Left hindlimb (tissue), 1 donor: ENCODE measurements at places on chromosomes 6 and 20.

GRCh38 chr6:4010048-4010447 lies 68.9 kb downstream of the FAM217A start:
- DNase-seq = no peak

GRCh38 chr20:15162079-15162647 lies 824.8 kb upstream of the FLRT3 start:
- DNase-seq = no peak

GRCh38 chr6:1215884-1216487 lies 95.9 kb upstream of the FOXQ1 start:
- DNase-seq = no peak

DNA sequence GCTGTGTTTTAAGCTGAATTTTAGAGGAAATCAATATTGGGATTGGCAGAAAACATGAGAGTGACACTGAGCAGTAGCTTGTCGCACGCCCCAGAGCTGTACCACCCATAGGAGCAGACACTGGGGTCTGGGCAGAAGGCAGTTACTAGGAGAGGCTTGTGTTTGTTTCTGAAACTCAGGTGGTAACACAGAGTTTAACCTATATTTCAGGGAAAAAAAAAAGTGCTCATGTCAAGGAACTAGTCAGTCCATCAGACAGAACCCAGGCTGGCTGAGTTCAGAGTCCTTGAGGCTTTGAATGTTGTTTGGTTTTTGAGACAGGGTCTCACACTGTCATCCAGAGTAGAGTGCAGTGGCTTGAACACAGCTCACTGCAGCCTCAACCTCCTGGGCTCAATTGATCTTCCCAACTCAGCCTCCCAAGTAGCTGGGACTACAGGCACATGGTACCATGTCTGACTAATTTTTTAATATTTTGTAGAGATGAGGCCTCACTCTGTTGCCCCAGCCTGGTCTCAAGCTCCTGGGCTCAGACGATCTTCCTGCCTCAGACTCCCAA lies 6.6 kb downstream of the SLC22A1 start:
- no peak for DNase-seq

- no peak for DNase-seq
These were observed 120.3 kb upstream of the MOCS1 start for GRCh38 chr6:40054602-40055001.

- peak; percentile 71 for DNase-seq
These were observed 2.9 kb downstream of the TFAP2A start for GRCh38 chr6:10411971-10412460.

GRCh38 chr6:38504996-38505395 lies 134.7 kb downstream of the BTBD9 start:
- DNase-seq = no peak

DNA sequence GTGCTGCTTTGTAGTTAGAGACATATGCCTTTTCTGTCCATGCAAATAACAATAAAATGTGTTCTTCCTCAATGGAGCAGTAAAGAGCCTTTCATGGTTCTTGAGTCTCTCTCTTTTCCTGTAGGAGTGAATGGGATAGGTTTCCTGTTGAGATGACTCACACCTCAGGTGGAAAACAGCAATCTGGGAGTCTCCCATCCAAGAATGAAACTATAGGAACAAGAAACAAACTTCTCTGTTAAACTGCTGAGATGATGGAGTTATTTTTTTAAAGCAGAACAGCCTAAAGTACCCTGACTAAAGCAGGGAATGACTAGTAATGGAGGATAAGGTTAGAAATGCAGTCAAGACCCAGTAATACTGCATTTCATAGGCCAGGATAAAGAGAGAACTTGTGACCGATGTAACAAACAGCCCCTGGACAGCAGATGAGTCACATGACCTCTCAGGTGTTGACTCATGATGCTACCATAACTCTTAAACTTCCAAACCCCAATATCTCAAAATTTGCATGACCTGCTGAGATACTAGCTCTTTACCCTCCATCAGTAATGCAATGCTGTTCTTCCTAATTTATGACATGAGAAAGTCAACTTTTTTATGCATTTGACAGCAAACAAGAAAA lies 548.9 kb downstream of the CBLN4 start:
- no peak for DNase-seq

DNA sequence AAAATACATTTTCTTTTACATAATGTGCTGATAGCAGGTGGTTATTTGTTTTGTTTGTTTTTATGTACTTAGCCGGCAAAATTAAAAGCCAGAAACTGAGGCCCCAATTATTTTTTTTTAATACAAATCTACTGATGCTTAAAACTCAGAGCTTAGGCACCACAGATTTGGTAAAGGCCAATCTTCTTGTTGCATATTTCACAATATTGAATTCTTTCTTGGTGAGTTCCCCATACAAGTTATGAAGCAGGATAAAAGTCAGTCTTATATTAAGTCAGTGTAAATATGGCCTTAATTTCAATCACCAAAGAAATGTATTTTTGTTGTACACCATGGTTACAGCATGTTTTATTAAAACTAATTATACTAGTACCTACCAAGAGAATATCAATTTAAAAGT lies 16.3 kb upstream of the ZDHHC14 start:
- no peak for DNase-seq

GRCh38 chr6:142254513-142254912 lies 47.3 kb upstream of the ADGRG6 start:
- no peak for DNase-seq

- no peak for DNase-seq
These were observed 19.0 kb downstream of the SMAP1 start for GRCh38 chr6:70686548-70687133.

- DNase-seq = no peak
These were observed 143.6 kb upstream of the SPACA1 start for GRCh38 chr6:87904011-87904410.

DNA sequence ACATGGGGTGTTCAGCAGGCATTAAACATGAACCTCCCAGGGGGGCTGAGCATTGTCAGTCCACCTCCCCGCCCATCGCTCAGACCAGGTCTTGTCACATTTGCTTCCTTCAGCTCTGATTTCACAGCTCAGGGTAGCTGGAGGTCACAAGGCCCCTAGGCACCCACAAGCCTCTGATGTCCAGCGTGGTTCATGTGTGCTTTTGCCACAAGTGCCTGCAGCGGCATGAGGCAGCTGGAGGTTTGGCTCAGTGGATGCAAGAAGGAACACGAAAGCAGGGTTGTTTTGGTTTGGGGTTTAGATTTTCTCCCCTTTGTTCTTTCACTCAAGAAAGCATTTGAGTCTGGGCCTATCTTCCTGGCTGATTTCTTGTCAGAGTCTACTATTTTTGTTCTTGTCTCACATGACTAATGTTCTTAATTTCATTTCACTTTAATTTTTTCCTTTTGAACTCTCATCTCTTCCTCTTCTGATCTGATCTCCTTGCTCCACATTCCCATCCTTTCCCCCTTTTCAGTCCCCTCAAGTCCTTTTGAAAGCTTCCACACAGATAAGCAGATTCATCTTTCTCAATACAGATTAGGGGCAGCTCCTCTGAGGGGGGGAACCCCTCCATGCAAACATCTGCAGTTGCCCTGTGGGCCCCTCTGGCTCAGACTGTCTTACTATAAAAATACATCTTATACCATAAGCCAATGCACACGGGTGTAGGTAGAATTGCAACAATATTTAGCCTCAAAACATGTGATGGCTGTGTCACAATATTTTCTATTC lies 68.1 kb upstream of the CEP85L start:
- DNase-seq = no peak

DNA sequence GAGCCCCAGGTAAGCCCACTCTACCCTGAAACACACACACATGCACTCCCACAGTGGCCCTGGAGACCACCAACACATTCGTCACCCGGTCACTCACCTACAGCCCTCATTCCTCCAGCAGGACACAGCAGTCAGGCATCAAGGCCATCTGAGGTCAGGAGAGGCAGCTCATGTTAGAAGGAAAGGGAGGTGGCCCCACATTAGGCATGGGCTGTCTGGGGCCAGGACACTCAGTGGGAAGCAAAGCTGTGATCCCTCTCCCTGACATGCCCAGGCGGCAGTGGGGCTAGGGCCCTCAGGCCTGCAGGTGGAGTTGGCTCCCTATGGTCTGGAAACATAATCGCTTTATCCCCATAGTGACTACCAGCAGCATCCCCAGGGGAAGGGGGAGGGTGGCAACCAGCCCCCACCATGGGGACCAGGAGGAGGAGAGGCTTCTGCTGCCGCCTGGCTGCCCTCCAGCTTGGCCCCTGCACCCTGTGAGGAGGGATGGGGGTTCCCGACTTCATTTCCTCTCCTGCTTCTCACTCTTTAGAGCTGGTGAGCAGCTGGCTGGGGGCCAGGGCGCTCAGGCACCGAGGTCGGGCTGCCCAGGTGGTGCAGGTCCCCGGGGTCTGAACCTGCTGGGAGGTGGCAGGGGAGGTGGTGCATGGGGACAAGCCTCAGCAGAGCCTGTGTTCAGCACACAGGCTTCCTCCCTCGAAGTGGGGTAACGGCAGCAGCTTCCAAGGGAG lies 76.6 kb upstream of the CST7 start:
- DNase-seq = no peak

GRCh38 chr6:3929281-3929798 lies 80.2 kb downstream of the FAM50B start:
- DNase-seq = no peak

- no peak for DNase-seq
These were observed 1.2 kb upstream of the RIPOR3 start for GRCh38 chr20:50692552-50692933.

DNA sequence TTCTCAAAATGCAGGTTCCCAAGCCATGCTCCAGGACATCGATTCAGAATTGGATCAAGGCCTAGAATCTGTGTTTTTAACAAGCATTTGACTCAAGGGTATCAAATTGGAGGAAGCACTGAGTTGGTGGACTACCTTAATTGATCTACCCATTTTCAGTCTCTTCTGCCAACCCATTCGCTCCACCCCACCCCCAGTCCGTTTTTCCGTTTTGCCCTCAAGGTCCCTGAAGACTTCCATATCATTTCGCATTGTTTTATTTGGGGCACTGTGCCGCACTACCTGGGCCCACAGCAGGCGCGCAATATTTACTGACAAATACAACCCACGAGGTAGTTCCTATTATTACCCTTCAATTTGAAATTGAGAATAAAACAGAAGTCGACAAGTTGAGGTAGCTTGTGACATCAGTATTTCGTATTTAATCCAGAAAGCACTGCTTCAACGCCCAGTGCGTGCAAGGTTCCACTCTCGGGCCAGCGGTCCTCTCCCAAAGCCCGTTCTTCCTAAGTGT lies 557 bp upstream of the DHX35 start:
- no peak for DNase-seq

- no peak for DNase-seq
These were observed 74.3 kb downstream of the SLC16A10 start for GRCh38 chr6:111161650-111162049.

DNA sequence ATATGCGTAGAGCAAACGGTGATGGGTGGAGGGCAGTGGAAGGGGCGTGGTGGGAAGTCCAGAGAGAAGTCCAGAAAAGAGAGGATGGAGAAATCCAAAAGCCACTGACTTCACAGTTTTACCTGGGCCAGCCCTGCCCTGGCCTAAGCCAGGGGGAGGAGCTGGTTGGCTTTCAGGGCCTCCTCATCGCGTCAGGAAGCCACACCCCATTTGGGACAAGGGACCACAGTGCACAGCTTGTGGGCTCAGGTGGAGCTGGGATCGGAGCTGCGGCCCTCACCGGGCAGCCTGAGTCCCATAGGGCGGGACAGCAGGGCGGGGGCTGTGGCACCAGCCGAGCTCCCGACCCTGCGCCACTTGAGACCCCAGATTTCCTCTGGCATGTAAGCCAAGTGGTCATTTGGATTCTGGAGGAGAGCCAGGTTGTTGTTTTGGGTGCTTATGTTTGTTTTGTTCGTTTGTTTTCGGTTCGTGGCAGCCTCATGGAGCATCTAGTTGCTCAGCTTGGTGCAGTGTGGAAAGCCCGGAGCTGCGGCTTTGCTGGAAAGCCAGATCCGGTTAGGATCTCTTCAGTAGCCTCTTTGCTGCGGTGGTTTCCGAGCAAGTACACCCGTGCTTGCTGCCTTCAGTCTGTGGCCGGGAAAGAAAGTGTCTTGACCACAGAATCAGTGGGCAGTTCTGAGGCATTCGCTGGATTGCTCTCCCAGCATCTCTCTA lies 42.2 kb downstream of the RIOK1 start:
- DNase-seq = peak; percentile 51

- DNase-seq = no peak
These were observed 63.1 kb downstream of the ISM1 start for GRCh38 chr20:13283869-13284829.

DNA sequence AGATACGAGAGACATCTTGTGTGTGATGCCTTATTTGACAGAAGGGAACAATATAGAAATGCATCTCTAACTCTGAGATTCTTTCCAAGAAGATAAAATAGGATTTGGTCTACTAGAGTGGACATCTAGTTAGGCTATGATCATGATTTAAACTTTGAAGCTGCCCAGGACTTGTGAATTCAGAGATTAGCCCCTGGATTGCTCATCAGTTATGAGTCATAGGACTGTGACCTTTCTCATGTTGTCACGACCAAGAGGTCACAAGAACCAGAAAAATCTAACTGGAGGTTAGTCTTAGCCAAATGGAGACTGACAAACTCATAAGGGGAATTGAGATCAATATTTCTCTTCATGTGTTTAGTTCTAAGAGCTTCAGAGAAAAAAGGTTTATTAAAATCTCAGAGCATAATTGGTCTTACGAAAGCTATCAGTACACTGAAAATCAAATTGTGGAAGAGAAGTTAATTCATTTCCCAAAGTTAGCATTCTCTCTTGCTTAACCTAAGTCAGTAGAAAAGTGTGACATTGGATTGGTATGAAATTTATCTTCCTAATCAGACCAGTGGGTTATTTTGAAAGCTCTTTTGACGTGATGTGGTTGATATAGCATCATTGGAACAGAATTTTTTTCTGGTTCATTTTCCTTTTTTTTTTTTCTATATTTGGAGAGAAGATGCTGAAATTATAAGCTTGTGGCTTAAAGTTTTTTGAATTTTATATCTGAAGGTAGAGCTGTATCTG lies 245.7 kb downstream of the RNF144B start:
- no peak for DNase-seq

- DNase-seq = no peak
These were observed 92.3 kb downstream of the RFPL4B start for GRCh38 chr6:112439432-112439831.

- DNase-seq = no peak
These were observed 10.5 kb upstream of the PLN start for GRCh38 chr6:118537574-118537973.

DNA sequence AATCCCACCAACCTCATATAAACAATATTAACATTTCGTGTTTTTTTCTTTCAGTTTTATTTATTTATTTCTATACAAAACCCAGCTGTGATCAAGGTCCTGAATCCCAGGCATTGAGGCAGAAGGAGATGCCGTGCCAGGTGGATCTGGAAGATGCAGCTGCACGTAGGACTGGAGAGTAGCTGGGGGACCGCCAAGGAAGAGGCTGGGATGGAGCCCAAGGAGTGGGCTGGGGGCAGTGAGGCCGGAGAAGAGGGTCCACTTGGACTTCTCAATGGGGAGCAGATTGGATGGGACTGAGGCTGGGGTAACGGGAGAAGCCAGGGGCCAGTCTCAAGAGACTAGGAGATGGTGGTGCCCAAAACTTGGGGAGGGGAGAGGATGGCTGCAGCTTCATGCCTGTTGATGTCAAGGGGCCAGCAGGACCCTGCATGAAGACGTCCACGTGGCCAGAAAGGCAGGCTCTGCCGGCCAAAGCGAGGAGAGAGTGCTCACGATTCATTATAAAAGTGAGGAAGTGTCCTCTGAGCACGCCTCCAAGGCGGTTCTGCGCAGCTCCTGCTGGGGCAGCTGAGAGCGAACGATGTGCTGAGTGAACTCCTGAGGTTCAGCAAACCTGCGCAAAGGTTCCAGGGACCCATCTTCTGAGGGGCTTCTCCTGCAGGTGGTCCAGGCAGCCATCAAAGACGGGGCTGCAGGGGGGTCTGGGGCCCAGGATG lies 110.3 kb downstream of the BMP7 start:
- DNase-seq = no peak

- DNase-seq = no peak
These were observed 6.2 kb downstream of the TMEM242 start for GRCh38 chr6:157316871-157317814.

GRCh38 chr6:26556263-26557070 lies 18.3 kb downstream of the HMGN4 start:
- peak; percentile 77 for DNase-seq
